Left renal cortex interstitium (tissue), 4 donors: ENCODE measurements at places on chromosomes 13 and 19. TPM values are rescaled to one million over a fixed set of nuclear protein-coding genes. Genes with fewer than 3 reads are reported as not detected.

ZNF8 gene
- polyA plus RNA-seq, result 9.9 TPM

KATNAL1 gene
- polyA plus RNA-seq, result 15.9 TPM

KIR3DL2 gene
- polyA plus RNA-seq, result not detected

GARIN5B gene
- 0.49 TPM for polyA plus RNA-seq

FOXO1 gene
- 14.1 TPM for polyA plus RNA-seq

DNA sequence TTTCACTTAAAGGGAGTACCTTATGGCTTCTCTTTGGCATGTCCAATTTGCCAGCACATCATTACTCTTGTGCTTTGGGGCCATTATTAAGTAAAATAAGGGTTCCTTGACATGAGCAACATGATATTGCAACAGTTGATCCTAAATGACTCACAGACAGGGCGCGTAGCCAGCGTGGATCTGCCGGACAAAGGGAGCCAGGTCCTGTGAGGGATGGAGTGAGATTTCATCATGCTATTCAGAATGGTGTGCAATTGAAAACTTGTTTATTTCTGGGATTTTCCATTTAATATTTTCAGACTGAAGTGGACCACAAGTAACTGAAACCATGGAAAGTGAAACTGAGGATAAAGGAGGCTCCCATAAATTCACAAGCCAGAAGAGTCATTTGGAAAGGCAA is 48.6 kb upstream of the WASF3 start:
- no peak for DNase-seq

- DNase-seq, result no peak
These were observed 1.0 kb downstream of the MBOAT7 start for GRCh38 chr19:54188215-54188871.

DNA sequence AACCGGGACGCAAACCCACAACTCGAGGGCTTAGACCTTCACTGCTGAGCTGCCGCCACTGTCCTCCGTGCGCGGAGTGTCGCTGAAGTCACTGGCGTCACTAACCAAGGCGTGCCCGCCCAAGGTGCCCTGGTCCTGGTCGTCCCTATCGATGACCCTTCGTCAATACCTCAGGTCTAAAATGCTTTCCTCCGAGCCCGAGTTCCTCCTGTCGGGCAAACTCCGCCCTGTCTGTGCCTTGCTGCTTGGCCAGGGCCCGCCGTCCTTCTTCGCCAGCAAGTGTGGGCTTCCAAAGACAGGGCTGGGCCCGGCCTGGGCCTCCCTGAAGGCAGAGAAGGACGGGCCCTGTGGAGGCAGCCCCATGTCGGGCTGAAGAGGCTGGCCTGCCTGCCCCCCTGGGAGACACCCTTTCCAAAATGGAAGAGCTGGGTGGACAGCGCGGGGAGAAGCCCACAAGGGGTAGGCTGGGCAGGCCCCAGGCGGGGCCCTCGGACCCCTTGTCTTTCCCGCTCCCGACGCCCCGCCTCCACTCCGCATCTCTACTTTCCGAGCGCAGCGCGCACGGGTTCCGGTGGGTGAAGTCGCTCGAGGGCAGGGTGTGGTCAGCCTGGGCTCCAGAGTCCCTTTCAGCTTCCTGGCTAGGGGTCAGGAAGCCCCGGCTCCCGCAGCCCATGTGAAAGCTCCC is 13.4 kb downstream of the RB1 start:
- DNase-seq, result no peak
